NCI-H2227 treated with DMSO at 0.1 percent for 48 hours (cell line): ENCODE measurements at places on chromosomes 12 and 14.

- DNase-seq = no peak
These were observed 89.2 kb downstream of the DICER1 start for GRCh38 chr14:95068080-95068479.

- no peak for DNase-seq
These were observed 121.2 kb downstream of the PTPRQ start for GRCh38 chr12:80565271-80565670.

DNA sequence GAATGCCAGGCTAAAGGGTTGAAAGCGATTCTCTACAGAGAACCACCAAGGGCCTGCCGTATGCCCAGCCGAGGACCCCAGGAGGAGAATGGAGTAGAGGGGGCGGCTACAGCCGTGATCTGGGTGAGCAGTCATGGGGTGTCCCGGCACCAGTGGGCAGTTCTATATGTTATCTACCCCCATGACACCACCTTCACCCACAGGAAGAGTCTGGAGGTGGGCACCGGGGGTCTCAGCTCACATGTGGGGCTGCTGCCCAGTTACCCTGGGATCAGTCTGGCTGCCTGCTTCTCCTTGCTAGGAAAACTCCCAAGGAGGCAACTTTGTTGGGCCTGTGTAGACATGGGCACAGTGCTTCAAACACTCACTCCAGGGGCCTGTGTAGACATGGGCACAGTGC is 99.4 kb downstream of the LGMN start:
- DNase-seq = no peak

GRCh38 chr12:91138337-91138920 is 27.1 kb upstream of the LUM start:
- no peak for DNase-seq

- DNase-seq = peak; percentile 1
These were observed 215.5 kb downstream of the PIK3C2G start for GRCh38 chr12:18476861-18477260.

DNA sequence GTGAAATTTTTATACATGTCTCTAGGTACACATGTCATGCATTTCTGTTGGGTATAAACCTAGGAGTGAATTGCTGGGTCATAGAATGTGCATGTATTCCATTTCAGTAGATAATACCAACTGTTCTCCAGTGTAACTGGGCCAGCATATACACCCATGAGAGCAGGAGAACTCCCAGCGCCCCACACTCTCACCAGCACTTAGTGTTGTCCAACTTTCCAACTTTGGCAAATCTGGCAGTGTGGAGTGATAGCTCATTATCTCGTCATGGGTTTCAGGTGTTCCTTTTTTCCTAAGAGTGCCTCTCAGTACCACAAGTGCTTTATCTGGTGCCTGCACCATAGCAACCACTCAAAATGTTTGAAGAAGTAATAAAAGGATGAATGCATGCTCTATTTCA is 40.1 kb downstream of the NGB start:
- DNase-seq = no peak

- no peak for DNase-seq
These were observed 3.4 kb downstream of the KRT77 start for GRCh38 chr12:52699960-52700359.

DNA sequence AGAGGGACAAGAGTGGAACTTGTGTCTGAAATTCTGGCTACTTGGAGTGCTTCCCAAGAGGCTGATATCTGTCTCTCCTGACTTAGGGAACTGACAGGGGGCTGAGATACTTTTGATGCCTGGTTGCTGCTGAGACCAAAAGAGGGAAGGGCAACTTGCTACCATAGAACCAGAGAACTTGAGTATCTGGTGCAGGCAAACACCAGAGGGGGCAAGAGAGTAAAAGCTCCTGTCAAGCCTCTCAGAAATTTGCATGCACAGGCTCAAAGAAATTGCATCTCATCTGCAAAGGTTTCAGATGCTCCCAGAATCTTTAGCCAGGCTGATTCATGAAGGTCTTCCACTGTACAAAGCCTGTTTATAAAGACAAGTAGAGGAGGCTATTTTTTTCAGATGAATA is 391.3 kb upstream of the FOXG1 start:
- DNase-seq = no peak

GRCh38 chr12:107131832-107132616 is 38.7 kb upstream of the CRY1 start:
- DNase-seq = peak; percentile 89

DNA sequence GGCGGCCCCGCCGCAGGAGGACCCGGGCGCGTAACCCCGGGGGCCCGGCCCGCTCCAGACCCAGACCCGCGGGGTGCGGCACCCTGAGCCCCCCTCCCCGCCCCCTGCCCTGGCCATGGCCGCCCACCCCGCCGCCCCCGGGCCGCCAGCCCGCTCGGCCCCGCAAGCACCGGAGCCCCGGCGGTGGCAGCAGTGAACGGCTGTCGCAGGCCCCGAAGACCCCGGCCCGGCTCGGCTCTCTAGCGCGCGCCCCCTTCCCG is 221 bp downstream of the MARCHF9 start:
- no peak for DNase-seq

GRCh38 chr12:104710940-104711689 is 247.0 kb downstream of the SLC41A2 start:
- DNase-seq = no peak

DNA sequence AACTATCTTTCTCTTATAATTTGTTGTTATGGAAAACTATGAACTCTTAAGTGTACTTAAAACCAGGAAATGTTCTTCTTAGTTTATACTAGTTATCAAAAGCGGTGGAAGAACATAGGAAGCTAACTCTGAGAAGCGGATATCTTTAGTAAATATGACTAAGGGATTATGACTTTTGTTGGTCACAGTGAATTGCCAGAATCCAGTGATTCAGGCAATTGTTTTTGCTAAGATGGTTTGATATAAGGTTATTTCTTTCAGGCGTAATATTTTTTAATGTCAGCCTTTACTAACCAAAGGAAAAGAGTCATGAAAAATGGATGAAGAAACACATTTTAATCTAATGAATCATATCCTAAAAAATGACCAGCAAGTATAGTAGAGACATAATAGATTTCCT is 473.5 kb downstream of the FOXG1 start:
- no peak for DNase-seq

GRCh38 chr14:65303190-65303898 is 109.2 kb upstream of the FUT8 start:
- DNase-seq = no peak

DNA sequence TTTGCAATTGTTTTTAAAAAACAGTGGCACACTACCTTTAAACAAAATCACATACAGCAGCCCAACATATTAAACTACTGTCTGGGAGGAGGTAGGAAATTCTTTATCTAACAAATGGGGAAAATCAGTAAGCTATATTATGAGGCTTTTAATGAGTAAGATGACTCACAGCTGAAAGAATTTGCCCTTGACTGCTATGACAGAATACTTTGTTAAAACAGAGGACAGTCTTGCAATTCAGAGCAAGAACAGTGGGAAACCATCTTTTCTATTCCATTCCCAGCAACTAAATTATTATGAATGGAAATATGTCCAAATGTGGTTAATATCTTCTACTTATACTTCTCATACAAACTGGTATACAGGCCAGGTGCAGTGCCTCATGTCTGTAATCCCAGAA is 49.2 kb upstream of the SGPP1 start:
- no peak for DNase-seq

- no peak for DNase-seq
These were observed 24.8 kb upstream of the GPR68 start for GRCh38 chr14:91269076-91269991.

DNA sequence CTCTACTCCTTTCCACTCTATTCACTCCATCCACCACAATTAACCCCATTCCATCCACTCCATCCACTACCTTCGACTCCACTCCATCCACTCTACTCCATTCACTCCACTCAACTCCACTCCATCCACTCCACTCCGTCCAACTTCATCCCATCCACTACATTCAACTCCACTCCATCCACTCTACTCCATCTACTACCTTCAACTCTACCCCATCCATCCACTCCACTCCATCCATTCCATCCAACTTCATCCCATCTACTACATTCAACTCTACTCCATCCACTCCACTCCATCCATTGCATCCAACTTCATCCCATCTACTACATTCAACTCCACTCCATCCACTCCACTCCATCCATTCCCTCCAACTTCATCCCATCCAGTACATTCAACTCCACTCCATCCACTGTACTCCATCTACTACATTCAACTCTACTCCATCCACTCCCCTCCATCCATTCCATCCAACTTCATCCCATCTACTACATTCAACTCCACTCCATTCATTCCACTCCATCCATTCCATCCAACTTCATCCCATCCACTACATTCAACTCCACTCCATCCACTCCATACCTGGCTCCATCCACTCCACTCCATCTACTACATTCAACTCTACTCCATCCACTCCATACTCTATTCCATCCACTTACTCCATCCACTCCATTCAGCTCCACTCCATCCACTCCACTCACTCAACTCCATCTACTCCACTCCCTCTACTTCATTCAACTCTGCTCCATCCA is 16.4 kb downstream of the HNF1A start:
- no peak for DNase-seq

DNA sequence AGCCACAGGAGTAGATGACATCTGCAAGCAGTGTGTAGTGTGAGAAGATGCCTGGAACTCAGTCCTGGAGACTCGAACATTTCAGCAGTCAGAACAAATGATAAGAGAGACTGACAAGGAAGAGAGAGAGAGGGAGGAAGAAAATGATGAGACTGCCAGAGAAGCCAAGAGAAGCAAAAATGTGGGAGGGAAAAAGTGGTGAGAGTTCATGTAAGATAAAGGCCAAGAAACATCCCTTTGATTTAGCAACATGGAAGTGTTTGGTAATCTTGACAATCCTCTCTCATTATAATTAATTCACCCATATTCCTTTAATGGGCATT is 42.6 kb downstream of the LIMA1 start:
- DNase-seq = no peak

- no peak for DNase-seq
These were observed 409.0 kb upstream of the PDE3A start for GRCh38 chr12:19959353-19959752.

DNA sequence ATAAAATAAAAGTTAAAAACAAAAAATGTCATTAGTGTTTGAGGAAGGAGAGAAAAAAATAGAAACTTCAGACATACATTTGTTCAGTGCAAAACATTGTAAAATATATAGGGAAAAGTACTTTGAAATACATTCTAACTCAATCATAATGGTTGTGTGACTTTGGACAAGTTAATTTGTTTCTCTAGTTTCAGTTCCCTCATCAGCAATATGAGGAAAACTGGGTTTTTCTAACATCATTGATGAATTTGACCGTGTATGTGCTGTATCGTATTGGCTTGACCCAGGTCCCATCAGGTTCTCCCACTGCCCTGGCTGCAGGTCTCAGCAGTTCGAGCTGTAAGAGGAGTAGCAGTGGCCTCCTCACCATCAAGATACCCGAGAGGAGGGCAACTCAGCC is 173.9 kb upstream of the ATF7IP start:
- DNase-seq = no peak

- DNase-seq = no peak
These were observed 15.5 kb downstream of the TRMT5 start for GRCh38 chr14:60965402-60965801.

GRCh38 chr12:3303410-3304136 is 187.4 kb upstream of the PRMT8 start:
- DNase-seq = no peak

DNA sequence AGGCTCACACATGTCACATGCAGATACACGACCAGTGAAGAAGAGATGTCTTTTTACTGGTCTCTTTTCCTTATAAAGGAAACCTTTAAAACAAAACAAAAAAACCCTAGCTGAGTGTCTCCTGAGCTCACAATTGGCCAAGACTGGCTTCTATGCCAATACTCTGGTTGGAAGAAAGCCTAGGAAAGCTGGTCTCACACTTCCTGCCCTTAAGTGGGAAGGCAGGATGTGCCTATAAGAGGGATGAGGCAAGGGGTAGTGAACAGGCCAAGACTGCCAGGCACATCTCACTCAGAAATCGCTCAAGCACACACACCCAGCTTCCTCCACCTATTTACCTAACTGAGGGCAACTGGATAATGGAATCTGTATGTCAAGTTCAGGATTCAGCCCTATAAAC is 50.0 kb downstream of the SOCS2 start:
- DNase-seq = no peak

DNA sequence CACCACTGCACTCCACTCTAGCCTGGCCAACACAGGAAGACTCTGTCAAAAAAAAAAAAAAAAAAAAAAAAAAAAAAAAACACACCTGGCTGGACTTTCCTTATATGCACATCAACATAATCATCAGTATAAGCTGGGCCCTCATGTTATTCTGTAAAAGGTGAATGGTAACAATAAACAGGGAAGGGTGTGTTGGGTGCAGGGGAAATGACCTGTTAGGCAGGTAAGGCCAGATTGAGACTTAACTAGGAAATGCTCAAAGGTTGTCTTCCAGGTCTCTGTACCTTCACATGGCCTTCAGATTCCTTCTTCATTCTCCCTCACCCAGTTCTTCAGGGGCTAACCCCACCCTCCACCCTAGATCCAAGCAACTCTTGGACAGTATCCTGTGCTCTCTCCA is 47.5 kb downstream of the ESR2 start:
- DNase-seq = no peak

DNA sequence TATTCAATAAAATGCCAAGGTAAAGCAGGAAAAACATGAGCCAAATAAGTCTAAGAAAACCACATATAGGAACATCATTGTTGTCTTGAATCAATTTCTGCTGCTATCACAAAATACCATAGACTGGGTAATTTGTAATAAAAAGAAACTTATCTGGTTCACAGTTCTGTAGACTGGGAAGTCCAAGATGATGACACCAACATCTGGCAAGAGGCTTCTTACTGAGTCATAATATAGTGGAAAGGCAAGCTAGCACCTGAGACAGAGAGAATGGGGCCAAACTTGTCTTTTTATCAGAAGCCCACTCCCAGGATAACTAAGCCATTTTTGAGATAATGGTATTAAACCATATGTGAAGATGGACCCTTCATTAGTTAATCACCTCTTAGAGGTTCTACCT is 975.9 kb downstream of the FLRT2 start:
- no peak for DNase-seq

GRCh38 chr14:33948869-33949408 is 1.9 kb downstream of the EGLN3 start:
- no peak for DNase-seq

DNA sequence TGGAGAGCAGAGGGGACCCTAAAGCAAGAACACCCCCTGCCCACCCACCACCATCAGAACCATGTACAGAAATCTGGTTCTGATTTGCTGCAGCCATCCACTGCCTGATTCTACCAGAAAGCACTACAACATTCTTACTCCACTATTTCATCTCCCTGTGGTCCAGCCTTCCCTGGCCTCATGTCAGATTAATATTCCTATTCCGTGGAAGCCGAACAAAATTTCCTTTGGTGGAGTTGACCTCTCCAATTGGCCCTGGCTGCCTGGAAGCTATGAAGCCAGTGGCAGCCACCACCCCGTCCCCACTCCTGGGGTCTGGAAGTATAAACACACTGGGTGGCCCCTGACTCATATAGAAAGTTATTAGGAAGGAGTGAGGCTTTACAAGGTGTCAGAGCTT is 60.2 kb downstream of the ANO2 start:
- DNase-seq = no peak

- no peak for DNase-seq
These were observed 5.9 kb downstream of the PRPF39 start for GRCh38 chr14:45089813-45090212.

- DNase-seq = no peak
These were observed 37.3 kb downstream of the NCKAP5L start for GRCh38 chr12:49790741-49791555.
